Activated CD4-positive, alpha-beta memory T cell treated with anti-CD3 and anti-CD28 coated beads for 36 hours (primary cell): ENCODE measurements at places on chromosomes 11 and 22.

- DNase-seq: no peak
These were observed at the start of gene GUCY1A2 for GRCh38 chr11:107018219-107018901. Gene GUCY1A2 (minus strand): TSS chr11:107018476. CDS start chr11:107018055, 421 bp downstream.

GRCh38 chr11:112643416-112643815 is 317.8 kb upstream of the NCAM1 start:
- DNase-seq: no peak

GRCh38 chr11:2549876-2550605 is 105.2 kb downstream of the KCNQ1 start:
- no peak for DNase-seq

DNA sequence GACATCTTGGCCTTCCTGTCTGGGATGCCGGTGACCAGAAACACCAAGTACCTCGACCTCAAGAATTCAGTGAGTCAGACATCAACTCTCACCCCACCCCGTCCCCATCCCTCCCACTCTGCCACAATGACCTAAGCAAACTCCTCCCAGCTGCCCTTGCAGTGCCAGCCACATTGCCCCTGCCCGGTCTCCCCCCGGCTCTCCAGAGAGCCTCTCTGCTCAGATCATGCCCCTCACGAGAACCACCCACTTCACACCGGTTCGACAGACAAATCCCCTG is 23.6 kb upstream of the MYRF start:
- DNase-seq: peak; percentile 17

DNA sequence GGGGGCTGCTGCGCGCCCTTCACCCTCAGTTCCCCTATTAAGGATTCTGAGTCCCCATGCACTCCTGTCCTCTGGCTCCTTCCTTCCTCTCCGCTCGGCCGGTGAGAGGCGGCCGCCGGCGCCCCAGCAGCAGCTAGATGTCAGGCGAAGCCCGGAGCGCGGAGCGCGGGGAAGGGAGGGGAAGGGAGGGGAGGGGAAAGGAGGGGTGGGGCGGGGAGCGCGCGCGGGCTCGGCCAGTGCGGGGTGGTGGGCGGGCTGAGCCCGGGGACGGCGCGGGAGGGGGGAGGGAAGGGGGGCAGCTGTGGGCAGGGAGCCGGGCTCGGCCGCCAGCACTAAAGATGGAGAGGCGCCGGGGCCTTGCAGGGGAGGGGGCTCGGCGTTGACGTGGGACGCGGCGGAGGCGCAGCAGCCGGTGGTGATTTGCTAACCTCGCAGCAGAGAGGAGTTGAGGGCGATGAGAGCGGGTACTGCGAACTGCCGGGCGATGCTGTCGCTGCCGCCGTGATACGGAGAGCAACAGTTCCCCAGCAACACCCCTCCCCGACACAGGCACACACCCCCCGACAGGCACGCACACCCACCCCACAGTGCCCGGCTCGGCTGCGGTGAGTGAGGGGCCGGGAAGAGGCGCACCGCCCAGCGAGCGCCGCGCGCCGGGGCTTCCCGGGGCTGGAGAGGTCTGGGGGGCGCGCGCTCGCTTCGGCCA is at the start of gene ZBTB16:
Gene ZBTB16 (plus strand): TSS at position 434 of the 706 bp plus-strand sequence. CDS start 3,590 bp downstream, outside the sequence.
- DNase-seq: peak; percentile 75

- no peak for DNase-seq
These were observed 5.7 kb downstream of the DIXDC1 start for GRCh38 chr11:111942829-111943228.
